ENCODE measurements at places on chromosomes 6 and 20. TPM values are rescaled to one million over a fixed set of nuclear protein-coding genes. Genes with fewer than 3 reads are reported as not detected.

The HLA-DRB1 gene
- 22.0 TPM for total RNA-seq

The HLA-DRA gene
- total RNA-seq: 75.0 TPM

The SAMD5 gene
- not detected for total RNA-seq

The BTNL2 gene
- total RNA-seq: not detected

Measured in naive thymus-derived CD8-positive, alpha-beta T cell (primary cell).